NCI-H2171 treated with DMSO at 0.1 percent for 48 hours (cell line): ENCODE measurements at places on chromosomes 7 and 10.

DNA sequence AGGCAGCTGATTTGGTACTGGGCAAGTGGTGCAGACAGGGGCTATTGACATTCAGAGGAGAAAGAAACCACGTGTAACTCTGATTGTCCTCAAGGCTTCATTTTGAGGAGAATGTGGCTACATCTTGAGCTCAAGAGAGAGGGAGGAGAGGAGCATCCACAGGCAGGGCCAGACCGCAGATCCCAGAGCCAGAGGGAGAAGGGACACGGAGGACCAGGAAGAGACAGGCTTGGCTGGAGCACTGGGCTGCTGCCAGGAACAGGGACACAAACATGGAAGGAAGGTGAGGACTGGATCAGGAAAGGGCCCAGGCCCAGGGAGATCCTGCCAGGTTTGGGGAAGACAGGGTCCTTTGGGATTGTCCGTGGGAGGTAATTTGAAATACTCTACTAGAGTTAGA, 158.3 kb downstream of the GPAM start:
- no peak for DNase-seq

GRCh38 chr7:122123746-122124145, 20.3 kb downstream of the AASS start:
- DNase-seq: no peak

- DNase-seq: no peak
These were observed 46.6 kb upstream of the GRID1 start for GRCh38 chr10:86413046-86413728.

- no peak for DNase-seq
These were observed 46.2 kb downstream of the KCNMA1 start for GRCh38 chr10:77591238-77591880.

DNA sequence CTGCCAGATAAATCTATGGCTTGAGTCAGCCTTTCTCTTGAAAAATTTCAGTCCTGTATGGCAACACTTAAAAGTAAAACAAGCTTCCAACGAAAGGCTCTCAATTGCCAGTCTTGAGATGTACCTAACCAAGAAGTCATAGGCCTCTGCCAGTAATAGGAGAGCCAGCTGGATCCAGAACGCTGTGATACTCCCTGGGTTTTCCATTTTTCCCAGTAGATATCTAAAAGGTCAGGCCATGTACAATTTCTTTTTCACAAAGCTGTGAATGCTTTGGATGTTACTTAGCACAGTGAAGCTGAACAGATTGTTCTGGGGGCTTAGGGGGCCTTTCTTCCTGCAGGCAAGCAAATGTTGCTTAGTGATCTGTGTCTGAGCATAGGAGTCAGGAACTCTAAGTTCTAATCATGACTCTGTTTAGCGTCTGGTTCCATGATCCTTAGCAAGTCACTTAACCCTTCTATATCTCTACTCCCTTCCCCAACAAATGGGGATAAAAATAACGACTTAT, 86.5 kb downstream of the ARMH3 start:
- no peak for DNase-seq
